ENCODE measurements at places on chromosomes 11 and 22.

DNA sequence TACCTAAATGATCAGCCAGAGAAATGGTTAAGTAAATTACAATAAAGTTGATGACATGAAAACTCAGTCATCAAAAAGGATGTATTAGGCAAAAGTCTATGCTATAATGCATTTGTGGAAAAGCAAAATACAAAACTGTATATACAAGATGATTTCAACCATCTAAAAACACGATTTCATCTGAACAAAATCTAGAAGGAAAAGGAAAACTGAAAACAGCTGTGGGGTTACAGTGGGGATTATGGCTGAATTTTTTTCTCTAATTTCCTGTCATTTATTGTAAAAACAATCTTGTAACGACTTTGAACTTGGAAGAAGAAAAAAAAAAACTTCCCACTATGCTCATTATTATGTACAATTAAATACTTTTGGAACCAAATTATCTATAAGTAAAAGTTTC lies 30.3 kb downstream of the CHEK2 start:
- DNase-seq, result no peak

GRCh38 chr11:123020968-123021367 lies 39.3 kb upstream of the BSX start:
- DNase-seq, result peak; percentile 83

DNA sequence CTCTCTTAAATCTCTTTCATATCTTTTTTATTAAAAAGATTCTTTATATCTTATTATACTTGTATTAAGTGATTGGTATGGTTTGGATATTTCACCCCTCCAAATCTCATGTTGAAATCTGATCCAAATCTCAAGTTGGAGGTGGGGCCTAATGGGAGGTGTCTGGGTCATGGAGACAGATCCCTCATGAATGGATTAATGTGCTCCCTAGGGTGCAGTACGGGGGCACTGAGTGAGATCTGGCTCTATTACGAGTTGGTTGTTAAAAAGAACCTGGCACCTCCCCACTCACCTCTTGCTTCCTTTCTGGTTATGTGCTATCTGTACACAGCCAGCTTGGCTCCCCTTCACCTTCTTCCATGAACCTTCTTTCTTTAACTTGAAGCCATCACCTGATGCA lies 149.6 kb downstream of the CWF19L2 start:
- DNase-seq, result no peak

DNA sequence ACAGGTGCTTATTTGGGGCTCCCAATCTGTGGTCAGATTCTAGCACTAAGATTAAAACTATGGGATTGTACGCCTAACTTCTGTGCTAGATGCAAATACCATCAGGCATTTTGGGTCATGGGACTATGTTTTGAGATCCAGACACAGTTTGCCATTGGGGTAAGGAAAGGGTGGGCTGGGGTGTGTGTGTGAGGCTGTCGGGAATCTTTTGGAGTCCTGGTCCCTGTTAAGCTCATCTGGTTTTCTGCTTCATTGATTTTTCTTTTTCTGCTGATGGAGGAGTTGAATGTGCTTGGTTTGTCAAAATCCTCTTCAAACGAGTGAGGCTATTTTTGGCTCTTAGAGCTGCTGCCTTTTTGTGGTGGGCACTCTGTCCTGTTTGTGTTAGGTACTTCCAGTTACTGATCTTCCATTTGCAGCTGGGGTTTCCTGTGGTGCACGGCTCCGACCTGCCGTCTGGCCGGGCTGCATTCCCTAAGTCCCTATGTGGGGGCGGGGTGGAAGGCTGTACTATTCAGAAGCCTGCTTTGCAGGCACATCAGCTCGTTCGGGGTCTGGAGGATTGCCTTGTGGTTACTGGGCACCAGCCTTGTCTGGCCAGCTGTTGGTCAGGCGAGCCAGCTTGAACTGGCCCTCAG lies 2.9 kb downstream of the BCR start:
- DNase-seq, result no peak

DNA sequence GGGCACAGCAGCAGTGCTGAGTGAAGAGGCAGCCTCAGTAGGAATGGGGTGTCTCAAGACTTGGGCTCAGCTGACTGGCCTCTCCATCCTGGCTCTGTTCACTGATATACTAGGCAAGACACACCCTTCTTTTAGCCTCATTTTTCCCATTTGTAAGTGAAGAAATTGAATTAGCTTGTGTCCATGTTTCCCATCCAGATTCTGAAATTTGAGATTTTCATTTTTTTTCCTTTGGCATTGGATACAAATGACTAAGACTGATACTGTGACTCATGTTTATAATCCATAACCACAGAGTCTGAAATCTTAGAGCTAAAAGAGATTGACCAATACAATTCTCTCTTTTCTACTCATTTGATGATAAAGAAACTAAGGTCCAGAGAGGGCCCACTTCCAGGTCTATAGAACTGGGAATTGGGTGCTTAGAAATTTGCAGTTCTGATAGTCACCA lies 110.9 kb downstream of the KCNC1 start:
- DNase-seq, result no peak

- DNase-seq, result no peak
Observed at GRCh38 chr11:19953336-19953735, 206.9 kb downstream of the DBX1 start.

GRCh38 chr11:3103076-3103475 lies 45.9 kb upstream of the CARS1 start:
- no peak for DNase-seq

DNA sequence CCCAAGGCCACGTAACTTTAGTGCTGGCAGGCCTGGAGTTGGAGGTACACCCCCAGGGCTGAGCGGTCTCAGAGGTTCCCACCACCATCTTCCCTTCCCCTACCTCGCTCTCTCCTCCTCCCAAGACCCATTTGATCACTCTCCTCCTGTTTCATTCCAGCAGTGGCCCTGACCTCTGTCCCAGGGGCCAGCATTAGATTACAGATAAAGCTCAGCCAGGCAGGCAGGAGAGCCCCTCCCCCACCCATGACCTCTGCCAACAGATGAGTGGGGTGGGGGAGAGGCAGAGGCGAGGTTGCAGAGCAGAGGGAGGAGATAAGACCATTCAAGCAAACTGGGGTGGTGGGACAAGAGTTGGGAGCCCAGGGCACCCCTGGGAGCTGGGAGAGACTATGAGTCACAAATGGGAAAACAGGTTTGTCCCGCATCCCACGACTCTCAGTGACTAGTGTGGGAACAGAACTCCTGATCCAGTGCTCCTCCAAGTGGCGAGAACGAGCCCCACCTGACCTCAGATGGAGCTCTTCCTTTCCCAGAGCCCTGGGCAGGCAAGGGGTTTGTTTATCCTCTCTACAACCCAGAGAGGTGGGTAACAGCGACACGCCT lies 367.9 kb downstream of the MN1 start:
- no peak for DNase-seq

DNA sequence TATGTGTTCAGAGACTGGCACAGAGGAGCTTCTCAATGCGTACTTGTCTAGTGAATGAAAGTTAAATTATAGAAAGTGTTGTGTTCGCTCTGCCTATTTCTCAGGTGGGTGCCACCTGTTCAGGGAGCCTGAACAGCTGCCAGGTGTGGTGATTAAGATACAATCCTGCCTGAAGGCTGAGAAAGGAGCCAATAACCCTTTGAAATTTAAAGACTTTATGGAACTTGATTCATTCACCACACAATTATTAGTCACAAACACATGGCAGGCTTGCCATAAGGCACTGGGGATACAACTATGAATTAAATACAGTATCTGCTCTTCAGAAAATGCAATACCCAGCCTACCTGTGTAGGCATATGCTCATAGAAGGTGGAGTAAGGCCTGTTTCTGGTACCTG lies 92.9 kb upstream of the AMOTL1 start:
- no peak for DNase-seq

- no peak for DNase-seq
Observed at GRCh38 chr11:8017071-8017470, 29.9 kb downstream of the EIF3F start.

- no peak for DNase-seq
Observed at GRCh38 chr11:289712-290620, 1.0 kb downstream of the PGGHG start.

DNA sequence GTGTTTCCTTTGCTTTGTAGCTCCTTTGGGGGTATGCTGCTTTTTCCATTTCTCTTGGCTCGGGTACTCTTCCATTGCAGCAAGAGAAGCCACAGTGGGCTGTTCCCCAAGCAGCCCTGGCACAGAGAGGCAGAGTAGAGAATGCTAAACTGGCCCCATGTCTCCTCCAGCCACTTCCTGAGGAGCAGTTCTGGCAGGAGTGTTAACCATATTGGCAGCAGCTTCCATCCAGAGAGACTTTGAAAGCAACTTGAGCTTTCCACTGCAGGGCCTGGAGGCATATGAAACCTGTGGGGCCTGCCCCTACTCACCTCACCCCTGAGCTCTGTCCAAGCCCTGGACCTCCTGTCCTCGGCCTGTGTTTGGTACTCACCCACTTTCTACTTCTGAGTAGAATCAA lies 61.8 kb downstream of the ALX4 start:
- DNase-seq, result no peak

DNA sequence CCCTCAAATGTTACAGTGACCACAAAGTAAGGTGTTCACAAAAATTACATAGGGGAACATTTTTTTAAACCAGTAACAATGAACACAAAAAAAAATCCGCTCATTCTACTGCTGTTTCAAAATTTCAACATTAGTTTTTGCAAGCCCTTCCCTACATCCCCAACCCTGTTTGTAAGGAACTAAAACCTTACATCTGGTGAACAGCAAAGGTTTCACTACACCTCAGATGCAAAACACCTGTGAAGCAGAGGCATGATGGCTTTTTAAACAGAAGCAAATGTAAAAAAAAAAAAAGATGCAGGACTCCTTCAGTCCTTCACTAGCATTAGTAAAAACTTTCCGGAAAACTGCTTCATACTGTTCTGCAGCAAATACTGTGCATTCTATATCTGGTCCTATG lies 50.0 kb upstream of the API5 start:
- DNase-seq, result no peak

DNA sequence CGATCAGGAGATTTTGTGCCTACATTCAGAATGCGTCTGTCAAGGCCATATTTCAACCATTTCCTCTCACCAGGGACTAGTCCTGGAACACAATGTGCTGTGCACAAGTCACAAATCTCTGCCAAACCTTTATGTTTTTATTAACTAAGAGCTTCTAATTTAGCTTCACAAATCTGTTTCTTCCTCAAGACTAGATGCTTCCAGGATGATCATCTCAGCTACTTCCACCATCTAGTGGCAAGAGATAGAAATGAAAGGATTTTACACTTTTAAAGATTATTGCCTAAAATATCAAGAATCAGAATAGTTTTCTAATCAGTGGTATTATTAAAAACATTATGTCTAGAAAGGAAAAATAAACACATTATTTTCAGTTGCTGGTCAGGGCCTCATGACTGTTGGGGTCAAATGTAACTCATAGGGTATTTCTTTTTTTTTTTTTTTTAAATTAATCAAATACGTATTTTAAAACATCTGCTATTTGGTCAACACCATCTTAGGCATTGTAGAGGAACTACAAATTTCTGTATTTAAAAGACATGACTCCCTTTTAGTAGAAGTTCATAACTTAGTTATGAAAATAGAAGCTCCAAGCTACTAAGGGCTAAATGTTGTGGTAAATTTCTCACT lies 1102.6 kb downstream of the DLG2 start:
- no peak for DNase-seq

GRCh38 chr11:73372375-73372993 lies 3.7 kb upstream of the RELT start:
- DNase-seq, result no peak

DNA sequence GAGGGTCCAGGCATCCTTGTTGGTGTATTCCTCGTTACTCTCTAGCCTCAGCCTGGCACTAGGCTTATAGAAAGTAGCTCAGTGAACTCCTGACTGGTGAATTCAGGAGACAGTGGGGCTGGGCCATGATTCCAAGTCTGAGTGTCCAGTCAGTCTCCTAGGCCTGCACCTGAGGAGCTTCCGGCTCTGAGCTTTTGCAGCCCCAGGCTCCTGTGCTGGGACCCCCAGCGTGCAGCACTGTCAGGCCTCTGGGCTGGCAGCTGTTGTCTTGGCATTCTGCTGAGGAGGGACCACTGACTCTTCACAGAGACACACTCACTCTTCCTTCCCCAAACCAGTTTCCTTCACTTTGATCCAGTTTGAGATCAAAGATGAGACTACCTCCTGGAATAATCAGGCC lies 82.4 kb downstream of the CTTN start:
- no peak for DNase-seq

DNA sequence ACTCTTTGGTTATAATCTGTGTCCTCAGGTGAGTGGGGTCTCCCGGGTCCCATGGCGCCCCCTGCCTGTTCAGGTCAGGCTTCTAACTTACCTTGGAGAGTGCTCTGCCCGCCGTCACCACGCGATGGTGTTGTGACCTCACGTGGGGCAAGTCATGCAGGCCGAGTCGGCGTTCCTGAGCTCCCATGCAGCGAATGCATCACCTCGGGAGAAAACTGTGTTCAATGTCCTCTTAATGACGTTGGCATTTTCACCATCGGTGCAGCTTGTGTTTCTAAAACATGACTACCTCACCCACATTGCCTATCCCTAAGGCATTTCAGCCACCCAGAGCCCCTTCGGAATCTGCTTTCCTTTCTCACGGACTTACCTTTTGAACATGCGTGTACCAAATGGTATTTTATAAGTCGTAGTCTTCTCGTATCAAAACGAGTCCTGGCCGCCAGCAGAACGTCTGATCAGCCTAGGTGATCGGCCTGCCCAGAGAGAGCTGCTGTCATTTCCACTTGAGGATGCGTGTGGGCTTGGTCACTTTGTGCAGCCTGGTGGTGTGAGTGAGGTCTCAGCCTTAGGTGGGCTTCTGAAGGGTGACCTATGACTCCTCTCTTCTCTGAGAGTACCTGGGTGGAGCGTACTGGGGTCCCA lies 64.8 kb downstream of the TBC1D22A start:
- DNase-seq, result no peak

GRCh38 chr11:15144347-15144746 lies 29.6 kb downstream of the INSC start:
- no peak for DNase-seq

Measured in inflammatory macrophage (primary cell).